ENCODE measurements at places on chromosomes 5 and 9.

GRCh38 chr9:122393284-122393983 lies 22.6 kb downstream of the PTGS1 start:
- no peak for DNase-seq

GRCh38 chr5:143016777-143017516 lies 246.8 kb downstream of the ARHGAP26 start:
- no peak for DNase-seq

- DNase-seq = no peak
Observed at GRCh38 chr5:17054911-17055310, 118.8 kb upstream of the MYO10 start.

DNA sequence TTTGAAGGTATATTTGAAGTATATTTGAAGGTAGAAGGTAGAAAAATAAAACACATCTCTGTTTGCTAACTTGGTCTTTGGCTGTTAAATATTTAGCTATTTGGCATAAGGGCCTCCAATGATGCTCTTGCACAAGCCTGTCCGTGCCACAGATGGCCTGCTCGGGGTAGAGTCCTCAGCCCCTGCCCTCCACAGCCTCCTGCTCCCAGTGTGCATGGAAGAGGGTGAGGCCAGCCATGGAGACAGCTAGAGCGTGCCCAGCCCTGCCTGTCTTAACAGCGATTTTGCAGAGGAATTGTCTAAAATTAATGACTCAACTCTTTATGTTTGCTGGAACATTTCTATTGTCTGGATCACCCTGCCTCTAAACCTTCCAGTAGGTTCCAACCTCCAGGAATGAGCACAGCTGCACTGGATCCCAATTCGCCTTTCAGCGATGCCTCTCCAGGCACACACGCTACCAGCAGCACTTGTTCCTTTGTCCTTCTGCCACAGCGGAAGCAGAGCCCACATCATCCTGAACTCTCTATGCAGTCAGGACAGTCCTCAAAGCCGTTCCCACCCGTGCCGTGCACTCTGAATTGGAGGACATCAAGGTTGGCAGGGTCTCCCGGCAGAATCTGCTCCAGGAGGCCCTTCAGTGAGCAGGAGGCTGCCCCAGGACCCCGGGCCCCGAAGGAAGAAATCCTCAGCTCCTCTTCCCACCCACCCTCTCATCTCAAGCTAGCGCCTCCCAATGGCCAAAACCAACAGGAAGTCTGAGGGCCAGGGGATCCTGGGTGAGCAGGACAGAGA lies 254.0 kb upstream of the IRX1 start:
- DNase-seq = no peak

GRCh38 chr9:22208846-22209585 lies 199.9 kb upstream of the CDKN2B start:
- no peak for DNase-seq

- no peak for DNase-seq
Observed at GRCh38 chr5:124923131-124923530, 176.7 kb upstream of the ZNF608 start.

DNA sequence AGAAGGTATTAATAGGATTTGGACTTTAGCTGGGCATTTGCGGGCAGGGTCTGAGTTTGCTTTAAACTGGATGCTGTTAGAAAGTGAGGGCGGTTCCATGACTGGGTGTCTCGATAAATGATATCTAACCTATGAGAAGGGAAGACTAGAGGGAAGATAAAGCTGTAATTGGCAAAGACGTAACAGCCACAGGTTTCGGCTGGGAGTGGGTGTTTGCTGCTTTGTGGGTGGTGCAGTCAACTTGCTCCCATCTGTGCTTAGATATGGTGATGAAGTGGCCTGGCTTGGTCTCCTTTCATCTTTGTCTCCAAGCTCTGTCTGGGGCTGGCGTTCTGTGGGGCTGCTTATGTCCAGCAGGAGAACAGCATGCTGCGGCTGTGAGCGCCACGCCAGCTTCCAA lies 23.3 kb downstream of the OR2V1 start:
- no peak for DNase-seq

- no peak for DNase-seq
Observed at GRCh38 chr9:114386361-114386885, 1.4 kb downstream of the AKNA start.

GRCh38 chr5:91024727-91025126 lies 358.4 kb downstream of the ARRDC3 start:
- DNase-seq = no peak

DNA sequence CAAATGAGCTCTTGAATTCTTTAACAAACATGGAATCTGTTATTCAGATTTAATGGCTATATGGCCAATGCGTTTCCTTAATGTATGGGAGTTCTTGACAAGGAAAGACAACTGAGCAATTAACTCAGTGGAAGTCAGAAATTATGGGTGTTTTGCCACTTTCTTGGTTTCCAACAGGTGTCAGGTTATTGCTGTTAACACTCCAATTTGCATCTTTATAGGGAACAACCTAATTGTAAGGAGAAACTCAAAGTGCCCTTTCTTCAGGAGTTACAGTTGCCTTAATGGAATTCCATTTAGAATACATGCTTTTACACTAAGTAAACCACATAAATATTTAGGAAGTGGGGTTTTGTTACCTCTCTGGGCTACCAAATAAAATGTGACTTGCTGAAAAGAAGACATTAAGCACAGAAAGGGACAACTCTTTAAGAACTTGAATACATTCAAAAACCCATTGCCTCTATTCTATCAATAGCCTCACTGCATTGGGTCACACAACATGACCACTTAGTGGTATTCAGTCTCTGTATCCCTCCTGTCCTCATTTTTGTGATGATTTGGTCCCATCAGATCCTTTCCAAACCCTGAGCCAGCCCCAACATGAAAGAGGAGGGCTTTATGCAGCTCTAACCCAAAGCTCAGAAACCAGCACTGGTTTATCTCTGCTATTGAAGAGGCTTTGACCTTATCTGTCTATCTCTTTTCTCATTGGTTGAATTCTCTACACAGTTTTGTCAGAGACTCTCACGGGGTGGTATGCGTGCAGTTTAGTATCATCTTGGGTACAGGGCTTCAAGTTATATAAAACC lies 118.7 kb downstream of the EDIL3 start:
- DNase-seq = no peak

- peak; percentile 18 for DNase-seq
Observed at GRCh38 chr5:42719034-42719433, 37.6 kb upstream of the CCDC152 start.

DNA sequence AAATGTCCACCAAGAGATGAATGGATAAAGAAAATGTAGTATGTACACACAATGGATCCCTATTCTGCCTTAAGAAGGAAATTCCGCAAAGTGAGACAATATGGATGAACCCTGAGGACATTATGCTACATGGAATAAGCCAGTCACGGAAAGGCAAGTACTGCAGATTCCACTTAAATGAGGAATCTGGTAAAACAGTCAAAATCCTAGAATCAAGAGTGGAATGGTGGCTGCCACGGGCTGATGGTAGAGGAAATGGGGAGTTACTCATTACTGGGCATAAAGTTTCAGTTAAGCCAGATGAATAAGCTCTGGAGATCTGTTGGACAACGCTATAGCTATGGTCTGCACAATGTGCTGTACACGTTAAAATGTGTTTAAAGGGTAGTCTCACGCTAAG lies 47.2 kb downstream of the STK10 start:
- DNase-seq = no peak

DNA sequence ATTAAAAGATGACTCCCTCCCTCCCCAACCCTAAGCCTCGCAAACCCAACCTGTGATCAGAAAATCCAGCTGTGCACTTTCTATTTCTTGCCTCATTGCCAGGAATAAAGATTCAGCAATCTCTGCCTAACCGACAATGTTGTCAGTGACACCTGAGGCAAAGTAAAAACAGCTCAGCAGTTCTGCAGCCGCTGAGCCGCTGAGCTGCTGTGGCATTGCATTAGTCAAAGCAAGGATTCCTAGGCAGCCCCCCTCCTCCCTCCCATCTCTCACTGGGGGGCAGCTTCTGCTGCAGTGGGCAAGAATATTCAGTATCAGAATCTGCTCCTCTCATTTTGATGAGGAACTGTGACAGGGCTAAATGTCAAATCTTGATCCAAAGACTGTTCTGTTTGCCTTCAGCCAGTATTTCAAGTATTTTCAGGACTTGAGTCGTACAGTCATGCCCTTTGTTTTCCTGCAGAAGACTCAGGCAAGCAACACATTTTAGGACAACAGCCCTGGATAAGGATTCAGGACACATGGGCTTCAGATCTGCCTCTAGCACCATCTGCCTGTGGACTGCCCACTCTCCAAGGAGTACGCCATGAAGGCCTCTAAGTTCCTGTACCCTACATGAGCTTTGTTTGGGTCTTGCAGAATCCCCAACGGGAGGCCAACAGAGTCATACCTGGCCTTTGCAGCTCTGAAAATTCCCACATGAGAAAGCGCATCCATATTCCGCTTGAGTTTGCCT lies 41.1 kb upstream of the DAP start:
- DNase-seq = no peak

- DNase-seq = no peak
Observed at GRCh38 chr5:83197326-83197967, 120.1 kb downstream of the XRCC4 start.

GRCh38 chr9:105007143-105007542 lies 79.2 kb upstream of the ABCA1 start:
- peak; percentile 89 for DNase-seq

GRCh38 chr9:89576404-89576839 lies 28.4 kb upstream of the GADD45G start:
- peak; percentile 11 for DNase-seq

GRCh38 chr5:68214482-68215207 lies 911 bp upstream of the PIK3R1 start:
- DNase-seq = no peak

- DNase-seq = no peak
Observed at GRCh38 chr5:74636149-74636548, 4.4 kb downstream of the ENC1 start.

GRCh38 chr5:61232490-61233050 lies 70.3 kb upstream of the SMIM15 start:
- no peak for DNase-seq

GRCh38 chr9:92294297-92294676 lies 790 bp upstream of the IARS1 start:
- DNase-seq = no peak

GRCh38 chr5:35799753-35800152 lies 56.9 kb upstream of the IL7R start:
- DNase-seq = no peak

- no peak for DNase-seq
Observed at GRCh38 chr5:61332851-61333320, 828 bp downstream of the ZSWIM6 start.

GRCh38 chr5:125336401-125336800 lies 590.0 kb upstream of the ZNF608 start:
- DNase-seq = no peak

- DNase-seq = no peak
Observed at GRCh38 chr9:110214586-110215355, 6.8 kb upstream of the C9orf152 start.

DNA sequence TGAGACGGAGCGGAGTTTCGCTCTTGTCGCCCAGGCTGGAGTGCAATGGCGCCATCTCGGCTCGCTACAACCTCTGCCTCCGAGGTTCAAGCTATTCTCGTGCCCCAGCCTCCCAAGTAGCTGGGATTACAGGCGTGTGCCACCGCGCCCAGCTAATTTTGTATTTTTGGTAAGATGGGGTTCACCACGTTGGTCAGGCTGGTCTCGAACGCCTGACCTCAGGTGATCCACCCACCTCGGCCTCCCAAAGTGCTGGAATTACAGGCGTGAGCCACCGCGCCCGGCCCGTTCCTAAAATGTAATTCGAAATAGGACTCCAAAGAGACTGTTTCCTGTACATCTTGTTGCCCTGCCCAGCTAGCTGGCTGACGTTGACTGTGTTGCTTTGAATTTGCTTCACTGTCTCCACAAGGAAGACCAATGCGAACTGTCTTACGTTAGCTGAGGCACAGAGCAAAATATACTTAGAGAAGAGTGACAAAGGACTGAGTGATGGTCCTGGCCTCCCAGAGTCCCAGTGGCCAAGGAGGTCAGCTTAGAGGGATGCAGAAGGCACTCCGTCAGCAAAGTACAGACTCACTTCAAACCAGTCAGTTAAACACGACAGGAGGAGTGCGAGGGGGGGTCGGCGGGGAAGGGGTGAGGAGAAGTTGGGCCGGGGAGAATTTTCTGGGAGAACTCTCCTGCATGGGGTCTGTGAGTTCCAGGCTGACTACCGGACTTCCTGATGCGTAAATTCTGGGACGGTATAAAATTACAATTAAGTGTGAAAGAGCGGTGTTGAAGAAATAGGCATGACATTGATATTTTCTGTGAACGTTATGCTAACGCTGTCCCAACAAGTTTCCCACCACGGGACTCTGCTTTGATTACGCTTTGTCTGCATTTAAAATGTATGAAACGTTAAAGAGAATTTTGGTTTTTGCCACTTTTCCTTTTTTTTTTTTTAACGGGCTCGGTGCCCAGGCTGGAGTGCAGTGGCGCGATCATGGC lies 6.8 kb upstream of the TRIM41 start:
- no peak for DNase-seq

- no peak for DNase-seq
Observed at GRCh38 chr9:74642376-74642775, 145.2 kb downstream of the RORB start.

- no peak for DNase-seq
Observed at GRCh38 chr5:83313436-83313835, 158.1 kb upstream of the VCAN start.

DNA sequence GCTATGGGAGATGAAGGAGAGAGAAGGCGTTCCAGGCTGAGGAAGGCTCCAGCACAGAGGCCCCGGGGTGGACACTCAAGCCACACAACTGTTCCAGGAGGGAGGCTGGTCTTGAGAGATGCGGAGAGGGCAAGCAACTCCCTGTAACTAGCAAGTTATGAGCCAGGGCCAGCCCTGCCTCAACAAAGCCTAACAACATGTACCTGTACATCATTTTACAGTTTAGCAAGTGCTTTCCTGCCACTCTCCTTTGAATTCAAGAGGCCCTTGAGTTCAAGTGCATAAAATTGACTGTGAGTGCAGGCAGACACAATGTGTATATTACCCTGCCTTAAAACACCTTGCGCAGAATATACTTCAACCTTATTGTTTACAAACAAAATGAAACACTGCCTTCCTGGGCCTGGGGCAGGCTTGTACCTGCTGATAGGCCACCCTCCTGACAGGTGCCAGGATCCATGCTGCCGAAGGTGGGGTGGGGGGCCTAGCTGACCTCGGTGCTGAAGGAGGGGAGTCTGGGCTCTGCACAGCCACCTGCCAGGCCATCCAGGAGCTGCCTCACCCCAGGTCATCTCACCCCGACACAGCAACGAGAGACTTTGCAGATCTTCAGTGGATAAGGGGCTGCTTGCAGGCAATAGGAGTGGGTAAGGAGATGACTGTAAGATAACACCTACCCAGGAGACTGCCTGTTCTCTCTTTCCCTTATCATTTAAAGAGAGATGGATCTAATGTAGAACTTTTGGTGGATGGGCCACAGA lies 80.0 kb downstream of the PPARGC1B start:
- DNase-seq = no peak

Measured in HS-5 (cell line).